Aorta (tissue), 5 donors: ENCODE measurements at places on chromosomes 3 and 15.

GRCh38 chr15:65083262-65083701 is 6.7 kb downstream of the KBTBD13 start:
- DNase-seq = peak; percentile 35

GRCh38 chr3:15557511-15557946 is 36.0 kb upstream of the COLQ start:
- DNase-seq = no peak

DNA sequence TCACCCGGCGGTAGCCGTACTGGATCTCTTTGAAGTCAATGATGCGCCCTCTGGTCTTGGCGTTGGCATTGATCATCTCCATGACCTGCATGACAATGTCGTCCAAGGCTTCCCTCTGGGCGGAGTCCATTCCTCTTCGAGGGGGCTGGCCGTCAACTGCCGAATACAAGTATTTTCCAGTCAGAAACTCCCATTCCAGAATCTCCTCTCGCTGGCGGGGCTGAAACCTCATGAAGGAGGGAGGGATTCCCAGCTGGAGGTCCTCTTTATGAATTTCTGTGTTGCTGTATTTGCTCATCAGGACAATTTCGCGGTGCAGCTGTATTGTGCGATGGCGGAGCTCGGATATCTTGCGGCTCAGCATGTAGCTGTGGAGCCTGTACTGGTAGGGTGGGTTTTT is 73.4 kb downstream of the CHSY1 start:
- no peak for DNase-seq

GRCh38 chr3:74000725-74001124 is 376.0 kb upstream of the PDZRN3 start:
- DNase-seq = no peak

DNA sequence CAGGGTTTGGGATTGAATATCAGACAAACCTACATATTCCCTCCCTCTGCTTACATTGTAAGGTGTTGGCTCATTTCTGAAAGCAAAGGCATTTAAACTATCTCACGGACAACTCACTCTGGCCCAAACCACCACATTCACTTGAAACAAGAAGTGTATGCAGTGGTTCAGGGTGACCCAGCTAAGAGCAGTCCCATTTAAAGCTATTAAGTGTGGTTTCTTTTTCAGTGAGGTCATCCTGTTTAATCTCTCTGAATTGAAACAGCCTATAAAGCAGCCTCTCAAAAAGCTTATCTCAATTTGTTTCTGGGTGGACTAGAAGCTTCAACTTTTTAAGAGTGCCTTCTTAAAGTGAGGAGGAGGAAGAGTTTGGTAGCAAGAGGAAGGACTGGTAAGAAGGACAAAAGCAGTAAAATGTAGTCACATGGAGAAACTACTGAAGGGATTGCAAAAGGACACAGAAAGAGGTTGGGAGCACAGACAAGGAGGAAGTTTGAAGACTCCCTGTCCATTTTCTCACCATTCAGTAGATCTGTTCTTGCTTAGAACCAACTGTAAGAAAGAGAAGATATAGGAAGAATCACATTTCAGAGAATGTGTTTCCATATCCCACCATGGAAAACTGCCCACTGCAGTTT is 151.6 kb downstream of the TMCO5A start:
- DNase-seq = no peak

- no peak for DNase-seq
These were observed 163.1 kb downstream of the RPLP1 start for GRCh38 chr15:69615736-69616135.

- DNase-seq = no peak
These were observed 29.5 kb upstream of the FAM107A start for GRCh38 chr3:58606693-58607092.

DNA sequence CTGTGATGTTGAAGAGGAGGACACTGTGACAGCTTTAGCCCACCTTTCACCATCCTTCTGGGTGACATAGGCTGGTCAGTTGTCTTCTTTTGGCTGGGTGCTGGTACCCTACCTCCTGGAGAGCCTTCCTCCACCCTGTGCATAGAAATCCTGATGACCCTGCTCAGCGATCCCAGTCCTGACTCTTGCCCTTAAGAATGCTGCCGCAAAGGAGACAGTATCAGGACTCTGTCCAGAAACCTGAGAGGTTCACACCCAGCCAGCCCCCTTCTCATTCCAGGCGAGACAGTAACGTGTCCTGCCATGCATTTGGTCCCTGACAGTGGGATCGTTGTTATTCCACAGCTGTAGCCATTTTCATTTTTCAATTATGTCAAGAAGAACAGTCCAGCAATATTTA is 312.8 kb upstream of the CHRM5 start:
- DNase-seq = no peak

DNA sequence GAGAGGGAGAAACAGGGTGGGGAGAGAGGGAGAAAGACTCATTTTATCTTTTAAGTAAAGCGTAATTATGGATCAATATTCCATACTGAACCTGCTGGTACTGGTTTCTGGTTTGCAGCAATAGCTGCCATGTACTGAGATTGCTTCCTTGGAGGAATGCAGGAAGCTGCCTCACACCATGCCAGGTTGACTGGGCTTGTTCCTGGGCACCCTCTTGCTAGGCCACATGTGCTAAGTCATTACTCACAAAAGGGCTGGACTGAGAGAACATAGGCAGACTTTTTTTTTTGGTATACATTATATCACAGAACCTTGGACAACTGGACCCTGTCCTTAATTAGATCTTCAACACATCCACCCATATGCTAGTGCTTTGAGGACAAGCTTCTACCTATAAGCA is 193.4 kb downstream of the ZNF621 start:
- no peak for DNase-seq

- no peak for DNase-seq
These were observed 569 bp downstream of the TMEM266 start for GRCh38 chr15:76060118-76060989.

DNA sequence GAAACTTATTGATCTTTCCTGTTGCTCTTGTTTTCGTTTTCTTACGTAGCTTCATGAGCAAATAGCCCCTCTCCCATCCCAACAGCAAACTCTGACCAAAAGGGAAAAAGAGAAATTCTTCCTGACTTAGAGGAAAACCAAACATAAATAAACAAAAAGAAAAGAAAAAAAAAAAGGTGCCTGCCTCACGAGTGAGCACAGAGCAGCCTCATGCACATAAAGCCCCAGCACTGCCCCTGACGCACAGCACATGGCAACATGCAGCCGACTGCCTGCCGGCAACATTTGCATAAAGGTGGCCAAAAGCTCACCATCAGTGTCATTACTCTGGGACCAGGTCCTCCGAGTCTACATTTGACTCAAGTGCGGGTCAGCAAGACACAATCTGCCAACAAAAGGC is 6.4 kb downstream of the POC1A start:
- peak; percentile 35 for DNase-seq

DNA sequence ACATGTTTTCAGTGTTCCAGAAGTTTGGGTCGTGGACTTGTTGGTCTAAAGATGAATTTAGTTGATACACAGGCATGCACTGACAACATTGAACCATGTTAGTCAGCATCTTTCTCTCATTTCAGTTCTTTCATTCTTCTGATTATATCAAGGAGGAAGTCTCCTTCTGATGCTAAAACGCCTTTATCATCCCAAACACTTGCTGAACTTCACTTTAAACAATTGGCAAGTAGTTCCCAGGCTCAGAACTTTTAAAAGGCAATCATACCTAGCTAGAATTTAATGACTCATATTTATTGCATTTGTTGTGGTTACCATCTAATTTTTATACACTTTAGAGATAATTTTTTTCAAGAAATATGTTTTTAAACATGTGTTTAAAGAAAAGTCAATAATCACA is 15.9 kb downstream of the LMCD1 start:
- DNase-seq = no peak

- peak; percentile 77 for DNase-seq
These were observed 33.2 kb downstream of the SMAD6 start for GRCh38 chr15:66734961-66735908.

DNA sequence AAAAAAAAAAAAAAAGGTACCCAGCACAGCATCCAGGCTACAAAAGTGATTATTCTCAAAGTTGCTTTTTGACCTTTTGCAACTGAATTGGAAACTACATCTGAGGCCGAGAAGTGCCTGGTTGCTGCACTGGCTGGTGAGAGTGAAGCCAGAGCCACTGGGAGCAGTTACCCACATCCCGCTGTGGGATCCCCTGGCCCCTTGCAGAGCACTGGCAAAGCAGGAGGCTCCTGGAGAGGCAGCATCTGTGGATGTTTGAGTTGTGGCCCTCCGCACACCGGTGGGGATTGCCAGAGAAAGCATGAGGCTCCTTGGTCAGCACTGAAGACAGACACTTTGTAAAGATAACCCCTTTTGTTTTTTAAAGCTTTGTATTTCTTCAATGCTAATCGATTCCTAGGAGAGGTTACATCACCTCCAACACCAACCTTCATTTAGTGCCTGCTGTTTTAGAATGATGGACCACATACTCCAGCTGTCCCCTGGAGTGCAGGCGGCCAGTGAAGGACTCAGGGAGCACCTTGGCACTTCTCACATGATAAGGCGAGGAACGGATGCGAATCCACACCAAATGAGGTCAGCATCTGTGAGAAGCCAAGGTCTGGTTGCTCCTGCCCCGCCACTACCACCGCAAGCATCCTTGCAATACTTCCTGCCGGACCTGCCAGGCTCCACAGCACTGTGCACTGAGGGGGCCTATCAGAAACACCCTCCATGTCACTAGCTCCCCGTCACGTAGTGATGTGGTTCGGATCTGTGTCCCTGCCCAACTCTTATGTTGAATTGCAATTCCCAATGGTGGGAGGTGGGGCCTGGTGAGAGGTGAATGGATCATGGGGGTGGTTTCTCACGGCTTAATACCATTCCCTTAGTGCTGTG is 256.5 kb downstream of the GABRB3 start:
- DNase-seq = no peak

GRCh38 chr3:42102571-42102970 is 11.4 kb downstream of the TRAK1 start:
- no peak for DNase-seq

DNA sequence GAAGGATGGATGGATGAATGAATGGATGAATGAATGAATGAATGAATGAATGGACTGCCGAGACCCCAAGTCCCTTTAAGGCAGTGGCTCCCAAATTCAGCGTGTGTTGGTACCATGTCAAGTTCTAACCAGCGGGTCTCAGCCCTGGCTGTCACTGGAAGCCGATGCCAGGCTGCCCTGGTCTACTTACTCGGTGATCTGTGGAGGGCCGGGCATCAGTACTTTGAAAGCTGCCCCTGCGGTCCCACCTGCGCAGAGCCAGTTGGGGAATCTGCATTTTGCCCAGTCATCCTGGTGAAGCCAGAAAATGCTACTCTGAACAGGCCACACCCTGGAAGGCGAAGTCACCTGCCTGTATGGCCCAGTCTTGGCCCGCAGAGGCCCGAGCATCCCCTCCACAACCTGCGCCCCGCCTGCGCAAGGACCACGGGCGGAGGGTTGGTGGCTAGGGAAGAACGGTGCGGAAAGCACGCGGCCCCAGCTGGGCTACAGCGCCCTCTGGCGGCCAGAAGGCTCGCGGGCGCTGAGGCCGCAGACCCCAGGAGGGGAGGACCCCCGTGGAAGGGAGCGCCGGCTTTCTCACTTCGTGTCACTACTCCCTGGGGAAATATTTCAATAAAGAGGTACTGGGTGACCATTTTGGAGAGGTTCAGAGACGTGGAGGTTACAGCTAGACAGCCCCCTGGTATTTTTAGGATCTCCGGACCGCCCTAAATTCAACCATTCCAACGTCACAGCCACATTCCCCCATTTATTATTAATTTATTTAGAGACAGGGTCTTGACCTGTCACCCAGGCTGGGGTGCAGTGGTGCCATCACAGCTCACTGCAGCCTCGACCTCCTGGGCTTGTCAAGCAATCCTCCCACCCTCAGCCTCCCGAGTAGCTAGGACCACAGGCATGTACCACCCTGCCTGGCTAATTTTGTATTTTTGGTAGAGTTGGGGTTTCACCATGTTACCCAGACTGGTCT is 34.9 kb downstream of the PRKCD start:
- peak; percentile 88 for DNase-seq

DNA sequence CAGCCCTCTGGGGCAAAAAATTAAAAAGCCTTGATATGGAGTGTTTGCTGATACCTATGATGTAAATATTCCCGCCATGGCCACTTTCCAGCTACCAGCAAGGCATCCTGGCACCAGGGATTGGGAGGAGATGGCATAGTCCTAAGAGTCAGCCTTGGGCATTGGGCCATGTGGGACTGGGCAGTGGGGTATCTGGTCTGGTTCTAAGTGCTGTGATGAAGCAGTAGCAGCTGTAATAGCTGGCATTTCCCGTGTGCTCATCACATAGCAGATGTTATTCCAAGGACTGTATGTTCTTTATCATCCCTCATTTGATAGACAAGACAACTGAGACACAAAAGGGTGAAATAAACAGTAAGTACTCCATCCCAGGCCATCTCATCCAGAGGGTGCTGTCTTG is 6.9 kb upstream of the SACM1L start:
- DNase-seq = no peak

DNA sequence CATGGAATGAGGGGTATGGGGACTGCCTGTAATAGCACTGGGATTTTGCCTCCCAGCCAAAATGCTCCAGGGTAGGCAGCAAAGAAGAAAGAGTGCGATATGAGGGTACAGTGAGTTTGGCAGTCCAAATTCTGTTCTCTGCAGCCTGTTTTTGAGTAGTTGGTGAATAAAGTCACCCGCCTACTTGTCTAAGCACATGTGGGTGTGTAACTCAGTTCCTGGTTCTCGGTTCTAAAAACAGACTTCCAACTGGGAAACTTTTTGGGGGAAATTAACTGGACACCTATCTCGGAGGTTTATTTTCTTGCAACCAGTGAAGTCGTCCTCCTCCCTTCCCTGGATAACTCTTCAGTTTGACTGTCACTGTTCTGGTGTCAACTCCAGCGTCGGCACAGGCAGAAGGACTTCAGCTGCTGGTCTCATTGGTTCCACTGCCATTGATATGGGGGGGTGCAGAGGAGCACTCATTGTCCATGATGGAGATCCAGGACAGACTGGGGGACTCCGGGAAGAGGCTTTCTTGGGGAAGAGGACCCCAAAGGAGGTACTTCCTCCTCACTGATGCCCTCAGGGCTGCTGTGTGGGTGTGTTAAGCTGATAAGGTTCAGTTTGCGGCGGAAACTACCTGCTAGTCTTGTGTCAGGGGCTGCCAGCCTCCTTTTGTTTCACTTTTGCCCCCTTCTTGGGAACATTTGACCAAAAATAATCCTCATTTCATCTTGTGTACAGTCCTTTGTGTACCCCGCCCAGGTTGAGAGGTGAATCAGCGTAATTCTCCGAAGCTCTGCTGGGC is 13.2 kb downstream of the GHRL start:
- no peak for DNase-seq
